Fibroblast of mammary gland (primary cell): ENCODE measurements at places on chromosomes 5 and 9.

DNA sequence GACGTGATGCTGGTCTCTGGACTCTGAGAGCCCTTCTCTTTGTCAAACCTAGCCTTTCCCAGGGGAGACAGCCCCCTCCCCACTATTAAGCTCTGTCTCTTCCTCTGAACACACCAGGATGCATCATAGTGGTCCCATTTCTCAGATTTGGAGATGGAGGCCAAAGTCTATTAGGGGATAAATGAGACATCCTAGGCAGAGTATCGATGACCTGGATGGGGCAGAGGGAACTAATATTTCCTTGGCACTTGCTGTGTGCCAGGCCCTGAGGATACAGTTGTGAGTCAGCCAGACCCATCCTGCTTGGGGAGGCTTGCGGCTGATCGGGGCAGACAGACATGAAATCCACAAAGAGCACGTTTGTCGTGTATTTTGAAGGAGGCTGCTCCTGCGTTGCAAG, 5.2 kb downstream of the DNM1 start:
- DNase-seq = no peak

- DNase-seq = no peak
These were observed 78.9 kb downstream of the PLAC8L1 start for GRCh38 chr5:146026307-146027010.

- peak; percentile 76 for DNase-seq
These were observed 21.0 kb upstream of the RAB14 start for GRCh38 chr9:121222524-121223171.

- DNase-seq = no peak
These were observed 38.4 kb downstream of the TMEM252 start for GRCh38 chr9:68502279-68502678.

- DNase-seq = no peak
These were observed 47.0 kb downstream of the KCNV2 start for GRCh38 chr9:2764353-2764752.

DNA sequence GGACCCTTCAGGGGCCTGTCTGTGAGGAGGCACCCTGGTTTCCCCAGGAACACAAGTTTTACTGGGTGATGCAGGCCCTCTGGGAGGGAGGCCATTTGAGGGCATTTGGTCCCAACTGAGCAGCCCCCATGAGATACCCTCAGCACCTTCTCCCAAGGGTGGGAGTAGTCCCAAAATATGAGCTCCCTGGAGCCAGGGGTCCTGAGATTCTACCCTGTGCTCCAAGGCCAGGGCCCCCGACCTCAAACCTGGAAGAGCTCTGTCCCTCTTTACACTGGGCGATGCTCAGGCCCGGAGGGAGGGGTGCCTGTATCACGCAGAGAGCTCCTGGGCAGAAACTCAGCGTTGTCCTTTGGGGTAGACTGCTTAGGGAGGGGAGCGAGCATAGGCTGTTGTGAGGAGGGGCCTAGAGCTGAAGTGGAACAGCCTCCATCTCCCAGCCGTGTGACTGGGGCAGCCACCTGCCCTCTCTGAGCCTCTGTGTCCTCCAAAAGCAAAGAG, 64.0 kb upstream of the SYNPO start:
- DNase-seq = no peak

DNA sequence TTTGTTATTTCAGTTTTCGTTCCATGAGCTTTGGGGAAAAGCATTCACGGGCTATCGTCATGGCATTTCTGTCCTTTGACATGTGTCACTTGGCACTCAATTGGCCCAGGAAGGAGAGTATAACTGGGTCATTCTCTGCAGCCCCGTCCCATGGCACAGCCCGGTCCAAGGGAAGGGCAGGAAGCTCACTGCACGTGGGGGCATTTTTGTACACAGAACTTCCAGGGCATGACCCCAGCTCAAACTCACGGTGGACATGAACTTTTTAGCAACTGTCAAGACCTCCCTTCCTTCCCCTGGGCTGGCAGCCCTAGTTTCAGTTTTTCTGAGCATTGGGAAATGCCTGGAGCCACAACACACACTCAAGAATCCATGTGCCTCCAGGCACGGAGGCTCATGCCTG, 161.6 kb upstream of the PANK3 start:
- DNase-seq = no peak

DNA sequence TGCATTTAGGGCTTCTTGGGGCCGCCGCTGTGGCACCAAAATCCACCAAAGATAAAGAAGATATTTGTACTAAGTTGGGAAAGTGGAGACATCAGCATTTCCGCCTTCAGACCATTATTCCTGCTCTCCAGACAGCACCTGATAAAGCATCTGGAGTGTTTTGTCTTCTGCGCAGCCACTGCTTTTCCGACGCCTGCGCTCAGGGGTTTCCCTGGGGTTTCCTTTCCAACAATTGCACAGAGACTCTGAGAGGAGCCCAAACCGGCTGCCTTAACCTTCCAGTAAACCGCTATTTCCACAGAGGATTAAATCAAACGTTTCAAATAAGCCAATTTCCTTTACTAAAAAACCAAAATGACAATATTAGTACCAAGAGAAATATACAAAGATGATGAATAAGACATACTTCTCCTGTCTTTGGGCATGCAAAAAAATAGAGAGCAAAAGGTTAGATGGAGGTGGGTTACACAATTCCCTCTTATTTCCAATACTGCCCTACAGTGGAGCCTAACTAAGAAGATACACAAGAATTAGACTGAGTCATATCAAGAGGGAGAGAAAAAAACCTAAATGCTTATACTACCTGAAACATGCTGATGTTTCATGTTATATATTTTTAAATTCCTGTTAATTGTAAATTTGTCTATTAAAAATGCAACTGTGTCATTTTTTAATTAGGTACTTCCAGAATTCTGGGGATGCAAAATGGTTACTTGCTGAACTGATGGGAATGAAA, 98.4 kb downstream of the MAPKAP1 start:
- peak; percentile 14 for DNase-seq

- no peak for DNase-seq
These were observed 106.0 kb upstream of the NMUR2 start for GRCh38 chr5:152511120-152511519.

DNA sequence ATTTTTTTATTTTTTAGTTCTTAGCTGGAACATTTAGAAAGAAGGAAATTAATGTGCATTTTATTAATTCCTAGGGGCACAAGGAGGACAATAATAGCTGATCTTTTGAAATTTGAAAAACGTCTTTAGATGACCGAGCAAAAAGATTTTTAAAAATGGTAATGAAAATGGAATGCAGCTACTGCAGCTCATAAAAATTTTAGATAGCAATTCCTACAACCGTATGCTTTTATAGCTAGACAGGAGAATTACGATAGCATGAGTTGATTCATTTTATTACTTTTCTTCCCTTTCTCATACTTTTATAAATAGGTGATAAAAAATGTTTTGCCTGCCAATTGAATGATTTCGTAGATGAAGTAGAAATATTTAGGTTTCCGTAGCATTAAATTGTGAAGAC, 13.7 kb upstream of the RUFY1 start:
- DNase-seq = no peak

DNA sequence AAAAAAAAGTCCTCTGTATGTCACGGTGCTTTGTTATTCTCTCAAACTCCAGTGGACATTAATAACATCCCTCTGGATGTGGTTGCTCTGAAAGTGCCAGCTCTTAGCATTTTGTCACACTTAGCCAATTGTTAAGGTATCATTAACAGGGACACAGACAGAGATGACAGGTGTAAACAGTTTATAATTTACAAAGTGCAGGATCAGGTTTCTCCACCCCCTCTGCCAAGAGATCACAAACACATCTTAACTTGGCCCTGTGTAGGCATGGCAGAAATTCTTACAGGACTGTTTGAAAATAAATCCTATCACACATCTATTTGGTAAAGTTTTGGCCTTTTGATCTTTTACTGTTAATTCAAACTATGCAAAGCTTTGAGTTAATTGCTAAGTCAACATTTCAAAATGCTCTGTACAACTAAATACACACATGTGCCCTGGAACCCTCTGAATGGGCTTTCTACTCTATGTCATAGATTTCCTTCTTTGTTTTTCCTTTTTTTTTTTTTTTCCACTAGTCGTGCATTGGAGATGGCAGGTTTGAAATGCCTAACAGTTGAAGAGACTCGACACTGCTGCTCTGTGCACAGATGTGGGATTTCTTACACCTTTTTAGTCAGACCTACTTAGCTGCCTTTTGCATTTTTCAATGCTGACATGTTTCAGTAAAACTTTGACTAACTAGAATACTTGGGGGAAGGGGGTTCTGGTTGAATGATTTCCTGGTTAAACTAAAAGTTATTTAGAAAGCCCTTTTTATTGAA, 41.7 kb downstream of the SEMA6A start:
- no peak for DNase-seq

DNA sequence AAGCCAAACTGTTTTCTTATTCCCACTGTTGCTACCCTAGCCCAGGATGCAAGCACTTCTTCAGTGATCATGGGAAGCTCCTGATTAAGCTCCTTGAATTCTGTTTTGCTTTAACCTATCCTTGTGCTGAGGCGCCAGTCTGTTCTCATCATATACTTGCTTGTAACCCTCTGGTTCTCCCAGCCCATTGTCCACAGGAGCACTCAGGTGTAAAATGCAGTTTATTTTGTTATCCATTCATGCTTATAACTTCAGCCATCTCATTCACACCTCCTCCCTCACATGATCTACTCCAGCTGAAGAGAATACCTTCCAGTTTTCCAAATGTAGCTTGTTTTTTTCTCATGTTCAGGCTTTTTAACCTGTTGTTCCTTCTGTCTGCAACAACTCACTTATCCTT, 402.1 kb upstream of the BRINP1 start:
- no peak for DNase-seq

DNA sequence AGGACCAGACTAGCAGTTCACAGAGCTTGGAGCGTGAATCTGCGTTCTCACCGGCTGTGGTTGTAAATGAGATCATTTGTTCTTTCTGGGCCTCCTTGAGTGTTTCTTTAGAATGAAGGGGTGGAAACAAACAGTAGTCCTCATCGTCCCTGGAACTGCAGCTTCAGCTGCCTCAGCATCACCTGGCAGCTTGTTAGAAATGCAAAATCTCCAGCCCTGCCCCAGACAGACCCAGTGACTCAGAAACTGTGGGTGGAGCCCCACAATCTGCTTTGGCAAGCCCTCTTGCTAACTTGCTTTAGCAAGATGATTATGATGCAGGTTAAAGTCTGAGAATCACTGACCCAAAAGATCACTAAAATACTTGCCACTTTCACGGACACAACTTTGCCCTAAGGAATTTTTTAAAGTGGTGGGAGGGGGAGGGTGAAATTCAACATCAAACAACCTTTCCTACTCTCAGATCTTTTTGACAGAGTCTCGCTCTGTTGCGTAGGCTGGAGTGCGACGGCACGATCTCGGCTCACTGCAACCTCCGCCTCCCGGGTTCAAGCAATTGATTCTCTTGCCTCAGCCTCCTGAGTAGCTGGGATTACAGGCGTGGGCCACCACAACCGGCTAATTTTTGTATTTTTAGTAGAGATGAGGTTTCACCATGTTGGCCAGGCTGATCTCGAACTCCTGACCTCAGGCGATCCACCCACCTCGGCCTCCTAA, 86.0 kb downstream of the BRINP1 start:
- DNase-seq = peak; percentile 45

- no peak for DNase-seq
These were observed 184.5 kb upstream of the TLE4 start for GRCh38 chr9:79387101-79387835.

DNA sequence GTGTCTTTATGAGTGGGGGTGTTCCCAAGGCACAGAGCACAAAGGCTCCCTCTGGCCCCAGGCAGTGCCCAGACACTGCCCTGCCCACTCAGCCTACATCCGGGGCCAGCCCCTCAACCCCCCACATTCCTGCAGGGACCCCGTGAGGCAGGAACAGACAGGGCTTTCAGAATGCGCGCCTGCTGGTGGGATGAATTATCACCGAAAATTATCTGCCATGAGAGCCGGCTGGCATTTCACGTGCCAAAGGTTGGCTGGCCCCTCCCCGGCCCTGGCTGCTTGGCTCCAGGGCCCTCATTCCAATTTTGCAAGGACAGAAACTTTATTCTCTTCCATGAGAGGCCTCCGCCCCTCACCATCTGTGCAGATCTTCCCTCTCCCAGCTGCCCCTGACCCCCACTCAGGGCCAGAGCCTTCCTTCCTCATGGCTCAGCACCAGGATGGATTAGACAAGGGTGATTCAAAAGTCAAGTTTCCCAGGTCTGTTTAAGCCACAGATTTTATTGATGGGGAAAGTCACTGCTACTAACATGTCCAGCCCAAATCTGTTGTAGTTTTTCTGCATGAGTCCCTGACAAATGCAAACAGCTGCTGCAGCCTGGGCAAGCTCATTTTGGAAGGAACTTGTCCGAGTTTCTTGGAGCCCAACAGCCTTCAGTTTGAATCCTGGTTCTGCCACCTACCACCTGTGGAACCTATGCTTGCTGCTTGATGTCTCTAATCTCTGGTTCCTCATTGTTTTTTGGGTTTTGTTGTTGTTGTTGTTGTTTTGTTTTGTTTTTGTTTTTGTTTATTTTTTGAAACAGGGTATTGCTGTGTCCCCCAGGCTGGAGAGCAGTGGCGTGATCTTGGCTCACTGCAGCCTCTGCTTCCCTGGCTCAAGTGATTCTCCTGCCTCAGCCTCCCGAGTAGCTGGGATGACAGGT, 32.3 kb upstream of the WDR38 start:
- DNase-seq = no peak

DNA sequence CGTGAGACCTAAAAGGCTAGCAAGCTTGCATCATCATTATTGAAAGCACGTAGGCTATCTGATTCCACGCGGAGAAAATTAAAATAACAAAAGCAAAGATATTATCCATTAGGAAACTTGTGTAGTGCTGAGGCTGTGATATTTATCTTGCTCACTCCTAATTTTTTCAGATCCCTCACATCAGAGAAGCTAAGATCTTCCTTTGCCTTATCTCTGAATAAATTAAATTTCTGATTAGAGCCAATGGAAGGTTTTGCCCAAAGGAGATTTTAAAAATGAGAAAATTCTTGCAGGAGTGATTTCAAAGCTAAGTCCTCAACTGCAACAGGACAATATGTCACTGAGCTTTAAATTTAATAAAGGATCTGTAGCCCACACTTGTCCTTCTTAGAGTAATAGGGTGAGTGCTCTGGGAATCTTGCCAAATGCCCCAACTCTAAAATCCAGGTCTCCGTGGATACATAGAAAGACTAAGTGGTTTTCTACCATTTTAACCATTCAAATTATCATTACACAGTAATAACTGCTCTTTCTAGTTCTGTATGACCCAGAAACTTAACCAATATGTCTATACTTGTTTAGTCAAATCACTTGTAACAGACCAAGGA, 295.0 kb downstream of the CAAP1 start:
- DNase-seq = no peak

- no peak for DNase-seq
These were observed 237.9 kb downstream of the TAF11L14 start for GRCh38 chr5:17872204-17872603.

DNA sequence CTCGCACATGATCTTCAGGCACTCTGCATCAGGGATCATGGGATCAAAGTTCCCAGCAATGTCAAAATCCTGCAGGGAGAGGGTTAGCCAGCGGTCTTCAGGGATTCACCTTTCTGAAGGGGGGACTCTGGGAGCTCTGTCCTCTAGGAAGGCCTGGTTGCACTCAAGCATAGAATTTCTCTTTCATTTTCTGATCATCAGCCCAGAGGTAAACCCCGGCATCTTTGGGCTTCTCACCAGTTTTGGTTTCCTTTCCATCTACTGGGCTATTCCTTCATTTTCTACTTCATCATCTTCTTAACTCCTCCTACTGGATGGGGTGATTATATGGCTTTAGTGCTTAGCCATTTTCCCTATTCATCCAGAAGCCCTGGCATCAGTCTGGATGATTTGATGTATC, 4.6 kb upstream of the DND1 start:
- no peak for DNase-seq

GRCh38 chr5:59268756-59269415, 624.6 kb downstream of the PDE4D start:
- DNase-seq = no peak

GRCh38 chr5:36079200-36079781, 12.6 kb upstream of the UGT3A2 start:
- peak; percentile 51 for DNase-seq

GRCh38 chr5:95883185-95884016, 60.9 kb upstream of the GLRX start:
- no peak for DNase-seq
